ENCODE measurements at places on chromosomes 4 and X. TPM values are rescaled to one million over a fixed set of nuclear protein-coding genes. Genes with fewer than 3 reads are reported as not detected.

AKAP4 gene
- not detected for total RNA-seq

DNA sequence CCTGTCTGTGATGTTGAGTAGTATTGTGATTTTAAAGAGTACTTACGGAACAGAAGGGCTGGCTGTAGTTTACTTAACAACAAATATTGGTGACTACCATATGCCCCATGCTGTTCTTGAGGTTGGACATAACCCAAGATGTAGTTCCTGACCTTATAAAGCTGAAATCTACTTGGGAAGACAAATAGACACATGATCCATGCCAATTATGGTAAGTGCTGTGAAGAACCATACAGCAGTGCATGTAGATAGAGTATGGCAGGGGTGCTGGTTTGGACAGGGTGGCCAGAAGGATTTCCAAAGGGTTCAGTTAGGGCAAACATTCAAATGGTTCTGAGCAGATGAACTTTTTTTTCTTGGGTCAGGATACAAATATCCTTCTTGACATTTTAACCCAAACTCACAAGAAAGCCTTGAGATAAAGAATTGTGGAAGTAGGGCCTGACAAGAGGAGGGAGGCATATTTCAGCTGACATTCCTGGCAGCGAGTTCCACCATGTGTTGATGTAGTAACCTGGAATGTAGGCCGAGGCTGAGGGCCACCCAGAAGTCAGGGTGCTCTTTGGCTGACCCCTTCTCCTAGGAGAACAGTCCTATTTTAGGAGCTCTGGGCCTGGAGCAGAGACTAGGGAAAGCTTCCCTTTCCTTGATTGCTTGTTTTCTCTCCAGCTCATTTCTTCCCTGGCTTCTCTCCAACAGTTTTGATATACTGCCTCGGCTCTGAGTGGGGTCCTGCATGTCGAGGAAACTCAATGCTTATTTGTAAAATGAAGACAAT is 74.2 kb downstream of the FREM3 start:
- peak; percentile 53 for DNase-seq

GRCh38 chr4:170853422-170854021 is 763.8 kb upstream of the AADAT start:
- DNase-seq, result peak; percentile 11

UGT8 gene
- 0.46 TPM for total RNA-seq

WNK3 gene
- 1.5 TPM for total RNA-seq

GRCh38 chrX:19005909-19006308 is 22.0 kb upstream of the PHKA2 start:
- DNase-seq, result no peak

- DNase-seq, result no peak
Observed at GRCh38 chrX:153401133-153401764, at the start of gene PNMA6E. Gene PNMA6E (minus strand): TSS chrX:153401350. CDS start chrX:153398849, 2,501 bp downstream.

RPA4 gene
- 3.7 TPM for total RNA-seq

MAMLD1 gene
- total RNA-seq, result 1.2 TPM

- DNase-seq, result no peak
Observed at GRCh38 chr4:77734928-77735327, 84.2 kb downstream of the CNOT6L start.

DNA sequence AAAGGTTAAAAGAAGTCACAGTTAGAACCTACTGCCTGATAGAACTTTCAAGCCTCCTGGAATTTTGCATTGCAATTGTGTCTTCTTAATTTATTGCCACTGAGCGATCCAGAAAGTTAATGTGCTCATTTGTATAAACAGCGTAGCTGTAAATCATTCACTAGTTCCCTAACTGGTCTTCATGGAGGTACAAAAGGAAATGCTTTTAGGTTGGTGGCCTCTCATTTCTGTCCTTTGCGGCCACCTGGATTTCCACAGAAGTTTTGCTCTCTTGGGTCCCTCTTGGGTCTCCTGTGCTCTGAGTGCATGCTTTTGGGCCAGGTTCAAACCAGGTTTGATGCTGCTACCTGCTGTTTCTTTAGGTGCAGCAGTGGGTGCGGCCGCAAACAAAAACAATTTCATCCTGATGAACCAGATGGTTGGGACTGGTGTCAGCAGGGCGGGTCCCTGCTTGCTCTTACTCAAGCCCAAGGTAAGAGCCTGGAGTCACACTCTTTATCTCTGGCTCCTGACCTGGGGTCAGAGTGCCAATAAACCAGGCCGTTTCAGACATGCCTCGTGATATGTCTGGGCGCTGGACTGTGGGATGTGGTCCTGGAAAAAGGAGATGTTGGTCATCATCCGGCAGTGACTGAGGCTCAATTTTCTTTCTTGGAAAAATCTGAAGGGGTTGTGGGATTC is 270.1 kb downstream of the PTTG2 start:
- no peak for DNase-seq

GRCh38 chrX:71550578-71550977 is 17.7 kb downstream of the OGT start:
- DNase-seq, result no peak

SNX12 gene
- total RNA-seq, result 32.9 TPM

DNA sequence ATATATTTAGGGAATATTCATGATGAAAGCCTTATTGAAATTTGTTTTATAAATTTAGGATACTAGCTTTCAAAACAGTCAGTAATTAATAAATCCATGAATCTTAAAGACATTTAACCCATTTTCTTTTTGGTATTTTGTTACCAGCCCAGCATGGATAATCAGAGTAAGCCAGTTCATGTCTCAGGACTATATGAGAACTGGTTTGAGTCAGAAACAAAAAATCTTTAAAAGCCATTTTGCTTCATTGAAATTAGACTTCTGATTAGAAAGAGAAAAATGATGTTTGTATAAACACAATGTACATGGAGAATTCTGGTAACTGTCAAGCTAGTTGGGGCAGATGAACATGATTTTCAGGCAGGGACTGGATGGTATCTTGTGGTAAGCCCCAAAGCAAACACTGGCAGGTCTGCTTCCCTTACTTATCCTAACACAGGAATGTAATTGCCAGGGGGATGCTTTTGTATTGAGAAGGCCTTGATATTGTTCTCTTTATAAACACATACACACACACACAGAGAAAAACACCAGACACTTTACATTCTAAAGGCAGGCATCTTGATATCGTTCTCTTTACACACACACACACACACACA is 9.4 kb downstream of the ARHGAP10 start:
- DNase-seq, result no peak

DNA sequence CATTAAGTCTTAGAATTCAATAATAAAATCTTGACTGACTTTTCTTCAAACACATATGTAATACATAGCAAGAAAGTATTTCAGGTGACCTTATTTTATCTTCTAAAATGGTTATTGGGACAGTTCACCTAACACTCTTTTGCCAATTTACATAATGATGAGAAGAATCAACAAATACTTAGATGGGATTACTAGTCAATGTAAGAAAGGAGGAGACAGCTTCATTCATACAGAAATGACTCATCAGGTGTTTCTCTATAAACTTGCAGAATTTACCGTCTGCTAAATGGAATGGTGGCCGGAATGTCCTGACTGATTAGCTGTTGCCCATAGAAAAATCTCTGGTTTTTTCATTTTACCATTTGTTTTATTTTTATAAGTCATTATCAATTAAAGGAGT is 115.0 kb upstream of the ETNPPL start:
- DNase-seq, result no peak

- DNase-seq, result peak; percentile 14
Observed at GRCh38 chr4:163344147-163345125, 744 bp downstream of the NPY5R start.

DNA sequence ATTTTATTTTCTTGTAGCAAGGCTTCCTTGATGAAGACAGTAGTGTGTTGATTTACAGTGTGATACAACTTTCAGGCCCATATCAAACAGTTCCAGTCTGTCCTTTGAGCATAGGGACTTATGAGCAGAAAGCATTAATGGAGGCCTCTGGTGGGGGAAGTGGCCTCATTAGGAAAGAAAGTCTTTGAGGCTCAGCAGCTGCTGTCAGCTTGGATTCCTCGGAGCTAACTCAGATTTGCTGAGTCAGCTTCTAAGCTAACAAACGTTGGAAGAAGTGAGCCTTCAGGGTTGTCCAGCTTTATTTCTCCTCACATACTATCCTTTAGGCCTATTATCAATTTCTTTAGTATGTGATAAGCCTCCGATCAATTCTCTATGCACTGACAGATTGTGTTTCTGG is 15.8 kb upstream of the SFRP2 start:
- DNase-seq, result no peak

- no peak for DNase-seq
Observed at GRCh38 chrX:13253223-13253622, 66.6 kb downstream of the ATXN3L start.

- DNase-seq, result no peak
Observed at GRCh38 chr4:4338210-4339001, 48.4 kb downstream of the ZBTB49 start.

Measured in uterus (tissue), 4 donors.